Stimulated activated CD8-positive, alpha-beta memory T cell treated with anti-CD3 and anti-CD28 coated beads, Interleukin-4, amount 100 ng/mL, for 48 hours (primary cell): ENCODE measurements at places on chromosomes 6 and 20.

DNA sequence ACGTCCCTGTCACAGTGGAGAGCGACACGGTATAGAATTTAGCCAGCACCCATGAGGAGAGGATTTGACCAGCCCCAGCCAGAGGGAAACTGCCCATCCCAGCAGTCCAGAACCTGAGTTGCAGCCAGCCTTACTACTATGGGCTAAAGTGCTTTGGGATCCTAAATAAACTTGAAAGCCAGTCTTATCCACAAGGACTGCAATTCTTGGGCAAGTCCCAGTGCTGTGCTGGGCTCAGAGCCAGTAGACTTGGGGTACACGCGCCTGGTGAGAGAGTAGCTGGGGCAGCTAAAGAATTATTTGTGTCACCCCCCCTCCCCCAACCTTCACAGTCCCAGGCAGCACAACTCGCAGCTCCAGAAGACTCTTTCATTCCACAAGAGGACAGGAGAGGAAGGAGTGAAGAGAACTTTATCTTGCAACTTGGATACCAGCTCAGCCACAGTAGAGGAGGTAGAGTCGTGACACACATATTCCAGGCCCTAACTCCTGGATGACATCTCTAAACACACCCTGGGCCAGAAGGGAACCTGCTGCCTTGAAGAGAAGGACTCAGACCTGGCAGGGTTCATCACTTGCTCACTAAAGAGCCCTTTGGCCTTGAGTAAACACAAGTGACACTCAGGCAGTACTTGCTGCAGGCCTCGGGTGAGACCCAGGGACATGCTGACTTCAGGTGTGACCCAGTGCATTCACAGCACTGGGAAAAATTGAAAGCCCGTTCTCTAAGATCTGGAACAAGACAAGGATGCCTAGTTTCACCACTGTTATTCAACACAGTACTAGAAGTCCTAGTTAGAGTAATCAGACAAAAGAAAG, 100.3 kb downstream of the REV3L start:
- no peak for DNase-seq

DNA sequence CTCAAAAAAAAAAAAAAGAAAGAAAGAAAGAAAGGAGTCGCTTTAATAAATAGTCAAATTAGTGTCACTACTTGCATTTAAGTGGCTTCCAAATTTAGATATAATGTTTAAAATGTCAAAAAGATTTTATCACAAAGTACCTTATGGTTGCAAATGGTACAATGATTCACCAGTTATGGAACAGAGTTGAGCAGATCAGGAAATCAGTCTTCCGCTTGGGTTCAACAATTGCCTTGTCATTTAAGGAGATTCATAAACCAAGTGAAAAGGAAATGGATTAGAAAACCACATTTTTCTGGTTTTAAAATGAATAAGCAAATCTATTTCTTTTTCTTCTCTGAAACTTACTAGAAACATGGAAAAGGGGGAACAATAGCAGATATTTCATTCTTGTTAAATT, 94.8 kb upstream of the PTPRT start:
- DNase-seq, result no peak

DNA sequence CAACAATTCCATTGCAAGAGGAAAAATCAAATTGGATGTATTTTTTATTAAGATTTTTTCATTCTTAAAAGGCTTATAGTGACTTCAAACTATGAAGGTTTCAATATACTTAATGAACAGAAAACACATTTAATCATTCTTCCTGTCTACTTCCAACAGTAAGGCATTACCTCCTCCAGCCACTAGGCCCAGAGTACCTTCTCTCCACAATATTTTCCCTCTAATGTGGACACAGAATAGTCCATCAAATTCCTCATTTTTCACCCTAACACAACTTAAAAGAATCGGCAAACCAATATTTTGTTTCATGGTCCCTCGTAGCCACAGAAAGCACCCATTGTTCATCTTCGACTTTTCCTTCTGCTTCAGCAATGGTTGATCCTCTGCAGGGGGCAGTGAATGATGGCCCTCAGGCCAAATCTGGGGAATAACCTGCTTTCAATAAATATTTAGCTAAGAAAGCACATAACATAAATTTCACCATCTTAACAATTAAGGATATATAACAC, 335.4 kb upstream of the ID4 start:
- DNase-seq, result no peak

DNA sequence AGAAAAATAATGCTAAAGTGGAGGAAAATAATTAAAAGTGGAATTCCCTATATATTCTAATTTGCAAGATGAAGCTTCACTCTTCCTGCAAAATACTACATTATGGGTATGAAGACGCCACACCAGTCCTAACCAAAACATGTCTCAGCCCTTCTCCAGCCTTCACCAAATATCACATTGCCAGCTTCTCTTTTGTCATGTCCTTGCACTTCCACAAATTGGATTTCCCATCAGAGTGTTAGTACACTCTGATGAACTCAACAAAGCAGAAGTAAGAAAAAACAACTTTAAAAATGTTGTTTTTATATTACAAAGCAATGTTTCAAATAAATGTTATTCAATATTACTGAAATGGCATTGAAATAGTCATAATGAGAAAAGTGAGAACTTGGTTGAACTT, 62.4 kb upstream of the RNF146 start:
- no peak for DNase-seq

- no peak for DNase-seq
These were observed 52.4 kb upstream of the EIF2S2 start for GRCh38 chr20:34164381-34164984.

- DNase-seq, result no peak
These were observed 1.1 kb downstream of the PAX1 start for GRCh38 chr20:21706261-21707195.

DNA sequence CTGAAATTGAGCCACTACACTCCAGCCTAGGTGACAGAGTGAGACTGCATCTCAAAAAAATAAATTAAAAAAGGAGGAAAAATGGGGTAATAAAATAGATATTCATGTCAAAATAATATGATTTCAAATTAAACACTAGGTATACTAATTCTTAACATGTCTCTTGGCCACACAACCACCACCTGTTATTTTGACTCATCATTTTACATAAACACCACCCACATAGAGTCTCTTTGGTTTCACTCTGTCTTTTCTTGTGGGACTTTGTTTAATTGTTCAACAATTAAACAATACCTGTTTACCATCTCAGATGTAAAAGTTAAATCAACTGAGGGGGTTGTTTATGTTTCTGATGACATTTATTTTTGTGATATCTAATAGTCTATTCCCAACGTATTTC, 476.8 kb upstream of the ADGRB3 start:
- no peak for DNase-seq

GRCh38 chr6:72798196-72798595, 176.3 kb downstream of the KCNQ5 start:
- no peak for DNase-seq

DNA sequence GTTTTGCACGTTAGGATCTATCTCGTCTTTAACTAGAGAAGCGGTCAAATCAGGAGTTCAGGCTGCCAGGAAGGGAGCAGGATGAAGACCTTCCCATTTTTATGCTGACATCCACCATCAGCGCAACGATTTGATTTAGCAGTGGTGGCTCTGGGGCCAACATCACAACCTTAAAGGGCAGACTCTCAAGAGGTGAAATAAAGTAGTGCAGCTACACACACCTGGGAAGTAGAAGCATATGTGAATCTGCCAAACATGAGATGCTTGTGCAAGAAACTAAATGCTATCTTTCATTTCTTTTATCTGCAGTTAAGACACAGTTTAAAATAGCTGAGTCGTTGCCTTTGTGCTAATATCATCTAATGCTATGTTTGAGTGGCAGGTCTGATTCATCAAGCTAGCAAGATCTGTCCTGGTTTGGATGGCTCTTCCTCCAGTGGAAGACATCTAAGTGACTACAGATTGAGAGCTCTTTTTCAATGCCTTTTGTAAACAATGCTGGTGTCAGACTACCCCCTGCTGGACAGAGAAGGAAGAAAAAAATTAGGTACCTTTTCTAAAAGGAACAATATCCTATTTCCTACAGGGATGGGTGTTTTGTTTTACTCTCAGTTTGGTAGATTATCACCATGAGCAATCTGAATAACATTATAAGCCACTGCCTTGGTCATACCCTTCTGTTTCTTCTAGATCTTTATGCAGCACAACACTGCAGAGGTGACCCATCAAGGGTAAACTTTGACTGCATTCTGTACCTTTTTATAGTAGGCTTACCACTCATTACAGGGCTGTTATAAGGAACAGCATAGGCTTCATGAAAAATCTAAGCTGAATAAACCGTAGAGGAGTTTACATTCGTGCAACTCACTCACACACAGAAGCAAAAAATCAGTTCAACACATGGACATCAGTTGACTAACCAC, 171.6 kb upstream of the FBXL4 start:
- DNase-seq, result peak; percentile 26

- peak; percentile 82 for DNase-seq
These were observed 17.5 kb upstream of the ZNF831 start for GRCh38 chr20:59145924-59146779.

DNA sequence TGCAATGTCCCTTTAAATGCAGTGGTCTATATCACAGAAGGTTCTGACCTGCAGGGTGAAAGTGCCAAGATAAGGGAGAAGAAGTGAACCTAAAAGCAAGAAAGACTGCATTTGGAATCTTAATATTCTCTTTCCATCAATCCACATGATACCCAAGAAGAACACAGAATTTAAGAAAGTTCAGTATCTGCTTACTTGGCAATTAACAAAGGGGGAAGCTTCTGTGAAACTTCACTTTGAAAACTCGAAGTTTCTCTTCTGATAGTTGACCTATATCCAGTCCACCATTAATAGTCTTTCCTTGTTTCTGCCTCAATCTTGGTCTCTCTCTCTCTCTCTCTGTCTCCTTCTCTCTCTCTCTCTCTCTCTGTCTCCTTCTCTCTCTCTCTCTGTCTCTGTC, 592.0 kb downstream of the UTRN start:
- DNase-seq, result no peak

GRCh38 chr6:5506149-5506548, 244.8 kb downstream of the FARS2 start:
- no peak for DNase-seq

GRCh38 chr6:42967228-42967627, 6.7 kb downstream of the GNMT start:
- DNase-seq, result no peak

- no peak for DNase-seq
These were observed 204.6 kb downstream of the CD83 start for GRCh38 chr6:14321992-14322772.
